GM04504 (cell line): ENCODE measurements at places on chromosomes 7 and 10.

DNA sequence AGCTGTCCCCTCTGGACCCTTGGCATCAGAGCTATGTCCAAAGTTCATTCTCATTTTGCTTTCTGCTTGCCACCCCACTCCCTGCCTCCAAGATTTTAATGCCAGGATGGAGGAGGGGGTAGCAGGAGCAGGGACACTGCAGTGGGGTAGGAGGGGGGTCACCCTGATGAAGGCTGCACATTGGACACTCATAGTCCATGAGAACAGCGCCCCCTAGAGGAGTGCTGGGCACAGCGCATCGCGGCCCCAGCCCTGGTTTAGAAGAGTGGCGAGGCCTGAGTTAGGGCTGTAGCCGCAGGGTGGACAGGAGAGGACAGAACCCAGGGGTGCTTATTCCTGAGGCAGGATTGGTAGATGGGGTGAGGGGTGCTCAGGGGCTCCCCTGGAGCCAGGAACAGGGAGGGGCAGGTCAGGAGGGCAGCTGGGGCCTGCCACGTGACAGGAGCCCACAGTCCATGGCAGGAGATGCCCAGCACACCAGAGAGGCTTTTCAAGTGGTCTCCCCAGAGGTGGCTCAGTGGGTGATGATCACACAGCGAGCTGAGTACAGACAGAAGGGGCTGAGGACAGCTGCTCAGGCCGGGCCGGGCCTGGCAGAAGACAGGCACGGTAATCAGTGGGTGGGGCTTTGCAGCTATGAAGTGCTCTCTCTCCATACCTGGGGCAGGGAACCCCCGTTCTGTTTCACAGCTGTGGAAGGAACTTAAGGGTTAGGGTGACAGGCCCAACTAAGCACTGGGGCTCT lies 71.4 kb downstream of the NEURL1 start:
- DNase-seq, result no peak

GRCh38 chr7:137606061-137606674 lies 240.6 kb downstream of the DGKI start:
- peak; percentile 28 for DNase-seq

GRCh38 chr10:122530177-122530576 lies 30.4 kb upstream of the DMBT1 start:
- DNase-seq, result no peak

- no peak for DNase-seq
Measured at GRCh38 chr10:85611093-85611740, 755.4 kb downstream of the GRID1 start.

GRCh38 chr10:75967491-75967890 lies 536.1 kb downstream of the LRMDA start:
- no peak for DNase-seq

DNA sequence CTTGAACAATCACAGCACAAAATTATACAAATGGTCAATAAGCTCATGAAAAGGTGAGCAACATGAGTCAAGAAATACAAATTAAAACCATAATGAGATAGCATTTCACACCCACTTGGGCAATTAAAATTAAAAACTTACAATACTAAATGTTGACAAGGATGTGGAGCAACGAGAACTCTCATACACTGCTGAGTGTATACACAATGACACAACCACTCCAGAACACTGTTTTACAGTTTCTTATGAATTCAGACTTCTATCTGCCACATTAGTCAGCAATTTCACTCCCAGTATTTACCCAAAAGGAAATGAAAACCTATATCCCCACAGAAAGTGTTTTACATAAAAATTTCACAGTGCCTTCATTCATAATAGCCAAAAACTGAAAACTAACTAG lies 31.1 kb downstream of the GDI2 start:
- DNase-seq, result no peak

DNA sequence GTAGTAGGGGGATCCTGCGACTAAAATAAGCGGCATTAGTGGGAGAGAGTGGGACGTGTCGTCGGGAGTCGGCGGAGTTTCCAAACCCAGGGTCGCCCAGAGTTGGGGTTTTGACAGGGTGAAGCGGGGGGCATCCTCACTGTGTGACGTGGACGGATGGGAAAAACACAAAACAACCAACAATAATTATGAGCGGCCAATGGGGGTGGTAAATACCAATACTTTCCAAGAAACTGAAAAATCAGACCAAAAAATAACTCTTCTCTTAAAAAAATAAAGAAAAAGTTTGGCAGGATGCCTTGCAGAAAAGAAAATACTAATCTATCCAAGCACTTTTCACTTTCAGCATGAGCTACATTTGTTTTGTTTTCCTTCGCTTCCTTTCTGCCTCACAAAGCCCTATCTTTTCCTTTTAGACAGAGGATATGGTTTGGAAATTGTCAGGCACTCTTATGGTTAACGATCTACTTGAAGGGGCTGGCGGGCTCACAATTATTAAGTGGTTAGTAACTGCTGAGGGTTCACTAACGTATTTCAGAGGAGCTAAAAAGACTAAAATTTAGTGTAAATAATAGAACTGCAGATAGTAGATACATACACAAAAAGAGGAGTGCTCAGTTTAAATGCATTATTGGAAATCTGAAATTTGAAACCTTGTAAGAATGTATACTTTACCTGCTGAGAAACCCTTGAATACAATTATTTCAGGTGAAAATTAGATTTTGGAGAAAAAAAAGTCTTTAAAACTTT lies 802 bp upstream of the CDK6 start:
- no peak for DNase-seq

DNA sequence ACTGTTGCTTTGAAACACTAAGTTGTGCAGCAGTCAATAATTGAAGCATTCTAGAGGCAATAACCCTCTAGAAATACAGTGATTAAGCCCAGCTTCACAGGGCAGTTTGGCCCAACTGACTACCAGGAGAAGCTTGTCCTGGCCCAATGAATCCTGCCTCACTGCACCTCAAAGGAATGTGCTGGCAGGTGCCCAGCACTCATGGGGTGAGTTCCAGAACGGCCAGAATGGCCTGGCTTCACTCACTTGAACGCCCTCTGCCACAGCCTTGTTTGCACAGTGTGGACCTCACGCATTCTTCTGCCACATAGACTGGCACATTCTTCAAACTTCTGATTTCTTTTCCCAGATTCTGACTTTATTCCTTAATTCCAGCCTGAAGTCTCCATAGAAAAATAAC lies 6.6 kb upstream of the ITIH2 start:
- DNase-seq, result no peak

DNA sequence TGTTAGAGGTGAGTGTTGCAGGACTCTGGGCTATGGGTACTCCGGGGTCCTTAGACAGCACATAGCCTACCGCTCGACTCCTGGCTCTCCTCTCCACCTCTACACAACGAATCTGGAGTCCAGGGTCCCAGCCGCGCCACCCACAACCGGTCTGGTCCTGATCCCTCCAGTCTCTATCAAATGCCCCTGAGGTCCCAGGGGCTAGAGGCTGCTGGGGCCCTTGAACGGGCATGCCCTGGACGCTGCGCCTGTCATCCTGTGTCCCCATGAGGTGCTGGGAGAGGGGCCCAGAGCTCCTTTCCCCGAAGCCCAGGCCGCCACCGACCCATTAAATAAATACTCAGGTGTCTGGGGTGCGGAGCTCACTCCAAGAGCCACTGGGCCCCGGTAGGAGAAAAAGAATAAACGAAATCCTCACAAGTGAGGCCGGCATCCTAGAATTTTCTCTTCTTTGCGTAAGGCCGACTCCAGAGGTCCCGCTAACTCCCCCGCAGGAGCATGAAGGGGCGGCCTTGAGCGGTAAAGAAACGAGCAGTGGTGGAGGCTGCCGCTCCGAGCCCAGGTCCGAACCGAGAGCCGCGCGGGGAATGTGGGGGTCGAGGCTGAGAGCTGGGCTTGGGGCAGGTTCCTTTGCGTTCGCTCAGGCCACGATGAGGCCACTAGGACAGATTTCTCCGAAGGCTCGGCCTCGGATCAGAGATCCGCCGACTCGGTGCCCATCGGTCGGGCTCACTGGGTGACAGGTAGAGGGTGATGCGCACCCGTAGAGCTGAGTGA lies 166.7 kb downstream of the NRF1 start:
- no peak for DNase-seq

DNA sequence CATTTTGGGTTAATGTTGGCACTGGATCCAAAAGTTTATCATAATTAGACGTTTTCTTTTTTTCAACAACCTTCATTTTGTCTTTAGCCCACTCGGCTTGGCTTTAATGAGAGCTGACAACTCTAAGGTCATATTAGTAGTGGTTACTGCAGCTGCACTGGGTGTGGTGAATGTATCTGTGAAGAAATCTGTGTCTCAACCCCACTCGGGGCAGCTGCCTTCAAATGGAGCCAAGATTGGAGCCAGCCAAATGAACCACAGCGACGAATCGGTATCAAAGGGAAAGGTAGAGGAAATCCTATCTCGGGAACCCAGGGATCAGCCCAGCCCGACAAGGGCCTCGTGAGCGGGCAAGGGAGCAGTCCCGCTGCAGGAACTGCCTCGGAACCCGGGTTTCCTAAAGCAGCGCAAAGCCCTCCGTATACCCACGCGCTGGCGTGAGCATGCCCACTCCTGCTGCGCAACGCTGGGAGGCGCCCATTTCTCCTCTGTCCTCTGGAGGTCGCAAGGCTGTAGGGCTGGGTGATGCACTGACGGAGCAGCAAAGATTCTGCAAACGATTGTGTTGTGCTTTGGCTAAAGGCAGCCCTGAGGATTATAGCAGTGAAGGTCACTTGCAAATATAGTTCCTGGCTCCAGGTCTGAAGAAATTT lies 98.7 kb upstream of the MBL2 start:
- no peak for DNase-seq

GRCh38 chr10:75951627-75952026 lies 520.2 kb downstream of the LRMDA start:
- no peak for DNase-seq

GRCh38 chr10:60980997-60981396 lies 37.0 kb upstream of the RHOBTB1 start:
- no peak for DNase-seq

DNA sequence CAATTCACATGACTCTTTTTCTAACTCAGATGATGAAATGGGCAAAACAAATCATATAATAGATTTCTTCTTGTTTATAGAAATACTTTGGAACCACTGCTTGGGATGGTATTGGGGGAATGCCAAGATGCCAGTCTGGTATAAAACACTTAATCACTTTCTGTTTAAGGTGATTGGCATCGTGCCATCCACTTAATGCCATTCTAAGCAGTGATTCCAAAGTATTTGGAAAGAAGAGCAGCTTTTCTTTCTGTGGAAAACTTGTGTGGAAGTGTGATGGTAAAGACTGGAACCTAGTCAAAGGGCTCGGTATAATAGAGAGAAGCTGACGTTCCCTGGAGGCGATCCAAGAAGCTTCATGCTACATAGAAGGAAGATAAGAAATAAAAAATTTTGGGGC lies 120.6 kb downstream of the TMEM26 start:
- no peak for DNase-seq

DNA sequence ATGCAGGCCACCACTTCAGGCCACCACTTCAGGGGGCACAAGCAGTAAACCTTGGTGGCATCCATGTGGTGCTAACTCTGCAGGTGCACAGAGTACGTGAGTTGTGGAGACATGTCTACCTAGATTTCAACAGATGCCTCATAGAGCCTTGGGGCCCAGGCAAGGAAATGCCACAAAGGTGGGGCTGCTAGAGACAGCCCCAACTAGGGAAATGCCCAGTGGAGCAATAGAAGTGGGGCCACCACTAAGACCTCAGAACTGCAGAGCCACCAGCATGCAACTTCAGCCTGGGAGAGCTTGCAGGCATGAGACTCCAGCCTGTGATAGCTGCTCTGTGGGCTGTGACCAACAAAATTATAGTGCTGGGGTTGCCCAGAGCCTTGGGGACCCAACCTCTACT lies 107.6 kb downstream of the DNAJC1 start:
- no peak for DNase-seq

DNA sequence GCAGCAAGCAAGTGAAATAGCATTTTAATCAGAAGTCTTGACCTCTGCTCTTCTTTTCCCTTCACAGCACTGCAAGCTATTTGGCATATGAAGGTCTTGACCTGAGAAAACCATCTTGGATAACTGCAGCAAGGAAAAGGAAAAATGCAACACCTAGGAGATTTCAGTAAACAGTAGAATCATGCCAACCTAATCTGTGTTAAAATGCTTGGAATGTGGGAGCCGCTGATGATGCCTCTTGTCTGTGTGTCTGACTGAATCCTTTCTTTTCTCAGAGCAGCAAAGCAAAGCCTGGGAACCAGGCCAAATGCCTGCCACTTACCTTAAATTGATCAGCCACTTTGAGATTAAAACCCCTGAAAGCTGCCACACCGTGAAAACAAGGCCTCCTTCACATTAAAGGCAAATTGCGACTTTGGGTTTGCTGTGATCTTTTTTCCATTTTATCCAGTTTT lies 80.4 kb upstream of the CDK6 start:
- peak; percentile 14 for DNase-seq

GRCh38 chr10:65291286-65291685 lies 1634.5 kb upstream of the LRRTM3 start:
- DNase-seq, result no peak

GRCh38 chr7:140643416-140643815 lies 2.8 kb upstream of the DENND2A start:
- no peak for DNase-seq

DNA sequence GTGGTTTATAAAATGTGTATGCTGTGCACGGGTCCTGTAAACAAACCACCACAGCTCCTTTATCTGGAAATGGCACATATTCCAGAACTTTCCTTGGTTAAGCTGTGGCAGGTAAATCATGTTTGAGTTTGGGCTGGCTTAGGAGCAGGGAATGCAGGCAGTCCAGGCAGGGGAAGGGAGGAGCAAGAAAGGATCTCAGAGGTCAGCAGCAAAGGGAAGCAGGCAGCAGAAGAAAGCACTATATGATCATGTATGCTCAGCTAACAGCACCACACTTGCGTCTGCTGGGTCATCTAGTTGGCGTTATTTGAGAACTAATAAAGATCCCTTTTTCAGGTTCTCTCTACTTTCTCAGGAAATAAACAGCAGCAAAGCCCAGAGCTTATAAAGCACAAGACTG lies 7.8 kb downstream of the ICA1 start:
- no peak for DNase-seq

DNA sequence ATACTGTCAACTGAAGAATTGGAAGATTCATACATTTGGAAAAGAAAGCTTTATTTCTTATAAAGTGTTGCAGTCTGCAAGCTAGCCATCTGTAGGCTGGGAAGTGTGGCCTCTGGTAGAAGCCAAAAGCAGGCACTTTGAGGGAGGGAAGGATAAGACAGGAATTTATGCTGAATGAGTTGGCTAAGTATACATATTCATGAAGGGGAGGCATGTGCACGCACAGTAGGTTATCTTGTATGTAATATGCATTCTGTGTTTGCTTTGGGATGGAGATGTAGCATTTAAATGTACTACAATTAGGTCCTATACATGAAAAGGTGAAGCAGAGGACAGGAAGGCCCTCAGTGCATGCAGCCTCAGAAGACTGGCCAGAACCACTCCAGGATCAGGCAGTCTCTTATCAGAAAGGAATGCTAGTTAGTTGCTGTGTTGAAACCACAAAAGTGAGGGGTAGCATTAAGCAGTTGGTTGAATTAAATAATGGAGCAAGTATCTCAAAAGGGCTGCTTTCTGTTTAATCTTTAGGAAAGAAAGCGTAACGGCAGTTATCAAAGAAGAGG lies 40.9 kb downstream of the MYO3A start:
- no peak for DNase-seq
